ENCODE measurements at places on chromosomes 6 and 20.

DNA sequence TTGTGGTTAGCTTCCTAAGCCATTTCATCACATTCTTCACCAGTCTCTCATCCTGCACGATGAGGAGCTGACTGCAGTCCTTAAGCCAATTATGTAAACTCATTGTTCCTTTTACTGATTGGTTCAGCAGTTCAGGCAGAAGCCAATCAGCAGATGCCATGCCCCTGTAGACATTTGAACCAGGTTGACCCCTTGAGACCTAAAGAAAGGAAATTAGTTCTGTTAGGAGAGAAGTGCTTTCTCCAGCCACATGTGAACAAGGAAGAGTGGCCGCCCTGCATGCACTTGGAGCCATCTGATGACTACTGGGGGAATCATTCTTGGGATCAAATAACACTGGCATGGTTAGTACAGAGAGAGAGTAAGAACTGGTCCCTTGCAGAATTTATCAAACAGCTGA lies 535.2 kb upstream of the ID4 start:
- no peak for DNase-seq

DNA sequence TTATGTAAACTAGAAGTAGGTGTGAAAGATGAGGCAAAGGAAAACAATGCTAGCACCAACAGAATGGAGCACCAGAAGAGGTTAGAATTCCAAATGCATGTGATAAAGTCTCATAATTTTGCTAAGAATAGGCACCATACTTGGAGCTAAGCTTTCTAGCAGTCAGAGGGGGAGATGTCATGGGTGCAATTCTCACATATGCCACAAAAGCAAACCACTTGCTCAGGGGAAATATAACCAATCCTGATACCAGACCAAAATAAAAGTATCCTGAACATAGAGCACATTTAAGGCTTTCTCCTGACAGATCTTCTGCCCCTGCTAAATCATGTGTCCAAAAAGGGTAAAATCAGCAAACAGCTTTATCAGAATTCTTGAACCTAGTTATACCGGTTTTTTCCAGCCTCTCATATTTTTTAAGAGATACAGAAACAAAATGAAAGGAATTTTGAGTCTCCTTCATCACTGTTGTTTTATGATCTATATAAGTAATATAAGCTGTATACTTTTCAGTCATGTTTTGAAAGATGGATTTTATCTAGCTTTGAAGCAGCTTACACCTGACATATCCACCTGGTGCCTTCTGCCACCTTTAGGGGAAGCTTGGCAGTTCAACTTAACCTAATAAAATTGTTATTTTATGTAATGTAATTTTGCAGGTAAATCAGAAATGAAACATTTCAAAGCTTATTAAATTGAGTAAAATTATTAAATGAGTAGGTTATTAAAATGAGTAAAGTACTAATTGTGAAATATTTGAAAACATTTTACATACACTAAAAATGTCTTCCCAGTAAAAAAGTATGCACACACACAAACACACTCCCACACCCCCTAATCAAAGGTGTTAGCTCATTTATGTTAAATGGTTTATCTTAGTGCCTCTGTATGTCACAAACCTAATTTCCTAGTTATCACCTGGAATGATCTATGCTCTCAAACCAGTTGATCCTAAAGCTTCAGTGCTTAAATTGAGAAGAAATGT lies 2.8 kb downstream of the SPO11 start:
- DNase-seq = no peak

DNA sequence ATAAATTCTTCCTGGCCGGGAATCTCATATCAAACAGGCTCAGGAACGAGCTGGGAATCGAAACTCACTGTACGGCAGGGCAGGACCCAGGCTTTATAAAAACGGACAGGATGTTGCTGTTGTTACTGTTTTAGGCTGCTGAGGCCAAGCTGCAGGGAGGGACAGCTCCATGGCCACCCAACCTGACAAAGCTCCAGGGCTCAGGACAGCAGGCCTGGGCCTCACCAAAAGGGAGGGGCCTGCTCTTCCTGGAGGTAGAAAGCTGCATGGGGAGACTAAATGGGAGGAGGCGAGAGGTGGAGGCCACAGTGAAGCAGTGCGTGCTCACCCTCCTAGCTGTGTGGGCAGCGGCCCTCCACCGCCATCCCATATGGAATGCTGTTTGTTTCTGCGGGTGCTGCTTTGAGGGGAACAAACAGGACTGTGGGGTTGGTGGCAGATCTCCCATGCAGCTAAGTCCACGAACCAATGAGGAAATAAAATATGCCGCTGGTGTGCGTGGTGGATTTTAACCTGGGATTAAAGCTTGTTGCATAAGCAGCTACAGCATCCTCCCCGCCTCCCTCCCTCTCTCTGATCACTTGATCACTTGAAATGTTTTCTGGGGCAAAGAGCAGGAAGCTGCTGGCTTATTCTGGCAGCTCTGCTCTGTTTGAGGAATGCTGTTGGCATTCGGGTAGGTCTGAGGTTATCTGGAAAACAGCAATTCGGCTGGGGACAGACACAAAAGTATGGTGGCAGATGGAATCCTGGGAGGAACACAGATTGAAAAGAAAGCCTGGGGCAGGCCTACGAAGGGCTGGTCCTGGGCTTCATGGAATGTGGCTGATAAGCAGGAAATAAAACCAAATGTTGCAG lies 2.4 kb upstream of the ZMYND8 start:
- DNase-seq = peak; percentile 94

GRCh38 chr6:145669627-145670034 lies 65.7 kb downstream of the EPM2A start:
- no peak for DNase-seq

DNA sequence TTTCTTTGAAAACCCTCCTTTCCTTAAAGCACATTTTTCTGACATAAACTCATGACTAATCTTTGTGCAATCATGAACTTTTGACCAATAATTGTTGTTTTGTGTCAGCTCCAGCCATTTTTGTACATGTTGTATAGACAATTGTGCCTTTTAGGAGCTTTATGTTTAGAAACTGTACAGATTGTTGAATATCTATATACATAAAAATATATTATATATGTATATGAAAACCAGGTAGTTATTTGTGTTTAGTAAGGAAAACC lies 125.7 kb upstream of the EDN1 start:
- DNase-seq = no peak

DNA sequence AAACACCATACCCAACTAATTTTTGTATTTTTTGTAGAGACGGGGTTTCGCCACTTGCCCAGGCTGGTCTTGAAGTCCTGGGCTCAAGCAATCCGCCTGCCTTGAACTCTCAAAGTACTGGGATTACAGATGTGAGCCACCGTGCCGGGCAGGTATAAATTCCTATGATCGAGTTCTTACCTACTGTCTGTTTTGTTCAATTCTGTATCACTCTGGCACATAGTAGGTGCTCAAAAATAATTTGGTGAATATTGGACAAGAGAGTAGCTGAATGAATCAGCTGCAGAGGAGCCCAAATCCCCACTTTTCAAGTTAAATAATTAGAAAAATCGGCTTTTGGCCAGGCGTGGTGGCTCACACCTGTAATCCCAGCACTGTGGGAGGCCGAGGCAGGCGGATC lies 13.7 kb upstream of the ZMYND8 start:
- no peak for DNase-seq

DNA sequence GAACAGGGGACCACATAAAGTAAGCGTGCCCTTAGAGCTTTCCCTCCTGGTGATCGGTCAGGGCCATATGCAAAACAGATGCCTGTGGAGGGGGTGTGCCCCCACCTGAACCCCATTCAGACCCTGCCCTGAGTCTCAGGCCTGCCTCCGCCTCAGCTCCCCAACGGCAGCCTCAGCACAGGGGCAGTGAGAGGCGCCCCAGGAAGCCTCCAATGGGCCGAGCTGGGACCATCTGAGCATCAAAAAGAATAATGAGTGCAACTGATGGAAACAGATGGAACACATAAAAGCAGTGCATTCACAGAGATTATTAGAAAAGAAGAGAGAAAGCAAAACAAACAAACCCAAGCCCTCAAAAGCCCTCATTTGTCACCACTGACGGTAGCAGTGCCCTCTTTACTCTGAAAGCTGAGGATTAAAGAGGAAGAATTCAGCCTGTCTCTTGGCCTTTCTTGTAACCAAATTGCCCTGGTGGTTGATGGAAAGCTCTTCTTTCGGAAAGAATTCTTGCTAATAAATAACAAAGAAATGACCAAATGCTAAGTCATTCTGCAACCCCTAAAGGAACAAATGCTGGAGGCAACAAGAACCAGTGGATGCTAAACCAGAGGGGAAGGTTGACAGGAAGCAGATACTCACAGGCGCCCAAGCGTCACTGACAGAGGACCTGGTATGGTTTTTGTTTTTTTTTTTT lies 6.8 kb downstream of the ADISSP start:
- no peak for DNase-seq

DNA sequence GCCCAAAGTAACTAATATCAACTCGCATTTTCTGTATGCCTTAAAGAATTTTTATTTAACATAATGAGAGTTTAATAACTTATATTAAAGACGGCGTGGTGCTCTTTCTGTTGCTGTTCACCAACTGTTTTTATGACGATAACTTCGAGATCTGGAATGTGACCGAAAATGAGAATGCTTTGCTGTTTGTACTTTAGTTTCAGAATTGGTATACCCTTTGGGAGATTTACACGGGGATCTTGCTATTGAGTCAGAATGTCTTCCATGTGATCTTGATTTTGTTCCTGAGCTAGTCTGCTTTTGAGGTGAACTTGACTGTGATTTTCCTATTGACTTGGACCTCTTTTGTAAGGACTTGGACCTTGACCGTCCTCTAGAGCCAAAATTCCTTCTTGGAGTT lies 17.9 kb downstream of the PNRC1 start:
- no peak for DNase-seq

GRCh38 chr6:166381381-166381732 lies 1.4 kb downstream of the MPC1 start:
- DNase-seq = no peak

- DNase-seq = no peak
Observed at GRCh38 chr6:76742919-76743318, 670.5 kb upstream of the IMPG1 start.

- no peak for DNase-seq
Observed at GRCh38 chr6:11497881-11498280, 39.7 kb upstream of the TMEM170B start.

GRCh38 chr20:34729416-34729815 lies 25.3 kb downstream of the TP53INP2 start:
- DNase-seq = no peak

GRCh38 chr6:45109551-45109950 lies 218.6 kb upstream of the RUNX2 start:
- DNase-seq = no peak

- DNase-seq = no peak
Observed at GRCh38 chr20:47708140-47708807, 77.0 kb downstream of the SULF2 start.

- peak; percentile 83 for DNase-seq
Observed at GRCh38 chr6:134374491-134375219, 56.7 kb upstream of the SGK1 start.

GRCh38 chr6:90385759-90386313 lies 89.2 kb upstream of the BACH2 start:
- DNase-seq = no peak

GRCh38 chr20:53631909-53632662 lies 38.4 kb upstream of the ZNF217 start:
- DNase-seq = no peak

GRCh38 chr6:119349361-119350201 lies at the start of gene MAN1A1:
MAN1A1 (minus strand) TSS chr6:119349761; CDS start chr6:119349065, 696 bp downstream.
- peak; percentile 91 for DNase-seq

DNA sequence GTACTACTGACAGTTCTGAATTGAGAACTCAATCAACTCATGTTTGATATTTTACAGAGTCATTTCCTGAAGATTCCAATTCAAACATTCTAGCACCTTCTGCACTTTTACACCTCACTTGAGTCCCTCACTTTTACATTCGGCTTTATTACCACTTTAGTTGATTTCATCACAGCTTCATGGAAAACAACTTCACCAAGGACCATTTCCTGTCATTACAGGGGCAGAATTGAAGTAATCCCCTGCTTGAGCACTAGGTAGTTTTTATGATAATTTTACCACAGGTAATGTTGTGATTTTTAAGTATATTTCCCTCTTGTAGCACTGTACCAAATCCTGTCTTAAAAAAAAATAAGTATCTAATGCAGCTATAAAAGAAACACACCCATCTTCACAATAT lies 312.9 kb downstream of the BTBD9 start:
- DNase-seq = no peak

DNA sequence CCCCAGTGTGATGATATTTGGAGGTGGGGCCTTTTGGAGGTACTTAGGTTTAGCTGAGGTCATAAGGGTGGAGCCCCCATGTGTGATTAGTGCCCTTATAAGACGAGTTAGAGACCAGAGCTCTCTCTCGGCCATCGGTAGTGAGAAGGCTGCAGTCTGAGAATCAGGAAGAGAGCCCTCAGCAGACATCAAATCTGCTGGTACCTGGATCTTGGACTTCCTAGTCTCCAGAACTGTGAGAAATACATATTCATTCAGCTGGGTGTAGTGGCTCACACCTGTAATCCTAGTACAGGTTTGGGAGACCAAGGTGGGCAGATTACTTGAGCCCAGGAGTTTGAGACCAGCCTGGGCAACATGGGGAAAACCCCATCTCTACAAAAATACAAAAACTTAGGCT lies 48.7 kb upstream of the DDR1 start:
- DNase-seq = no peak

DNA sequence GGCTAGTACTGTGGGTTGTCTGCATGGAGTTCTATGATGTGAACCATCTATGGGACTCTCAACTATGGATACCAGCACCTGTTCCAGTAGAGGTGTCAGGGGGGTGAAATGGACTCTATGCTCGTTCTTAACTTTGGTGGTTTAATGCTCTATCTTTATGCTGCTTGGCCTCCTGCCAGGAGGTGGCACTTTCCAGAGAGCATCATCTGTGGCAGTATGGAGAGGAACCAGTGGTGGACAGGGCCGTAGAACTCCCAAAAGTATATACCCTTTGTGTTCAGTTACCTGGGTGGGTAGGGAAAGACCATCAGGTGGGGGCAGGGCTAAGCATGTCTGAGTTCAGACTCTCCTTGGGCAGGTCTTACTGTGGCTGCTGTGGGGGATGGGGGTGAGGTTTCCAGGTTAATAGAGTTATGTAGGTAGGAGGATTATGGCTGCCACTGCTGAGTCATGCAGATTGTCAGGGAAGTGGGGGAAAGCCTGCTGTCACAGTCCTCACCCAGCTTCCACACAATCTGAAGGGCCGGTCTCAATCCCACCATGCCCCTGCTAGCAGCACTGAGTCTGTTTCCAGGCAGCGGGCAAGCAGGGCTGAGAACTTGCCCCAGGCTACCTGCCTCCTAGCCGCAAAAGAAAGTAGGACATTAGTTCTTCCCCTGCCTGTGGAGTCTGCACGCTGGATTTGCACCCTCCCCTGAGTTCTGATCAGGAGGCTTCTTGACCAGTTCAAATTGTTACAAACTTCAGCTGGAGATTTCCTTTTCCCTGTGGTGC lies 284.0 kb downstream of the KCNQ5 start:
- DNase-seq = no peak
